ENCODE measurements at places on chromosomes 11 and 22.

DNA sequence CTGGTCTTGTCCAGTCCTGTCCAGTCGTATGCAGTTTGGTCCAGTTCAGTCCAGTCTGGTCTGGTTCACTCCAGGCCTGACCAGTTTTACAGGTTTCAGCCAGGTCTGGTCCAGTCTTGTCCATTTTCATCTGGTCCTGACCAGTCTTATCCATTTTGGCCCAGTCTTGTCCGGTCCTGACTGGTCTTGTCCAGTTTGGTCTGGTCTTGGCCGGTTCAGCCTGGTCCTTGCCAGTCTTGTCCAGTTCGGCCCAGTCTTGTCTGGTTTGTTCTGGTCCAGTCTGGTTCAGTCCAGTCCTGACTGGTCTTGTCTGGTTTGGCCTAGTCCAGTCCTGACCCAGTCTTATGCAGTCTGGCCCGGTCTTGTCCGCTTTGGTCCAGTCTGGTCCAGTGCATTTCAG is 380.2 kb downstream of the OR4C45 start:
- no peak for DNase-seq

DNA sequence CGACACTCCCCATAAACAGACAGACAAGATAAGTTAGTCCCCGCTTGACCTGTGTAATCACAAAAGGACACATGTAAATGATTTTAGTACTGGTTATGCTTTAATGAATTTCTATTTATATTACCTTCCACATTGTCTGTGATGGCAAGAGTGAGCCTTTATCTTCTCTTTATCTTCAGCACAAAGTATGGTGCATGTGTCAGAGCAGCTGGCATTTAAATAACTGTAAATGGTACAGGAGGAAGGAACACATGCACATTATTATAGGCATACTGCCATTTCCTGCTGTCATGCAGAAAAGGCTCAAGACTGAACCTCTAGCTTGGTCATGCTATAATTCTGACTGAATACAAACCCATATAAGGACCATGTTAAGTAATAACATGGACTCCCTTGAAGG is 1342.7 kb upstream of the TENM4 start:
- no peak for DNase-seq

DNA sequence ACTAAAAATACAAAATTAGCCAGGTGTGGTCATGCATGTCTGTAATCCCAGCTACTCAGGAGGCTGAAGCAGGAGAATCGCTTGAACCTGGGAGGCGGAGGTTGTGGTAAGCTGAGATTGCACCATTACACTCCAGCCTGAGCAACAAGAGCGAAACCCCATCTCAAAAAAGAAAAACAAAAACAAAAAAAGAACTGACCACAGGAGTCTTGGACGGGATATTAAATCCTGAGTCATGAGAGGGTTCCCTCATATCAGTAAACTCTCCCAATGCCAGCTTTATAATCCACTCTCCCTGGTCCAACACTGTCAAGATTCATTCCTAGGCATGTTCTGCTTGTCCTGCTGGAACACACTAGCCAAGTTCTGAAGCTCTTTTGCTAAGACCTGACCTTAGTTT is 61.5 kb upstream of the EP300 start:
- no peak for DNase-seq

GRCh38 chr11:133898031-133898769 is 52.9 kb upstream of the SPATA19 start:
- DNase-seq, result no peak

DNA sequence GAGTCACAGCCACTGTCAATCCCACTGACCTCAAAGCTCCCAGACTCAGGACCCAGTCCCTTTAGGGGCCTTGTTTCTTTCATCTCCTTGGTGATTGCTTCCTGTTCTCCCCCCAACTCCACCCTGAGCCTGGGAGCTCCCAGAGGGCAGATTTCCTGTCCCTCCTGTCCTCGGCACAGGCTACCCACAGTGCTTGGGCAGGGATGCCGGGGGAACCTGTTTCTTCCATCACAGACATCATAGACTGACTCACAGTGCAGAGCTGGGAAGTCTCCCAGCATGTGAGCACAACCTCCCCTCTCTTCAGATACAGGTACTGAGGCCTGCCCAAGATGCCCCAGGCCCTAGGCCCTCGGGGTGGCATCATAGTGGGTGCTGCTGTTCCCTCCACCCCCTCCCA is 16.6 kb downstream of the TRIM29 start:
- no peak for DNase-seq

DNA sequence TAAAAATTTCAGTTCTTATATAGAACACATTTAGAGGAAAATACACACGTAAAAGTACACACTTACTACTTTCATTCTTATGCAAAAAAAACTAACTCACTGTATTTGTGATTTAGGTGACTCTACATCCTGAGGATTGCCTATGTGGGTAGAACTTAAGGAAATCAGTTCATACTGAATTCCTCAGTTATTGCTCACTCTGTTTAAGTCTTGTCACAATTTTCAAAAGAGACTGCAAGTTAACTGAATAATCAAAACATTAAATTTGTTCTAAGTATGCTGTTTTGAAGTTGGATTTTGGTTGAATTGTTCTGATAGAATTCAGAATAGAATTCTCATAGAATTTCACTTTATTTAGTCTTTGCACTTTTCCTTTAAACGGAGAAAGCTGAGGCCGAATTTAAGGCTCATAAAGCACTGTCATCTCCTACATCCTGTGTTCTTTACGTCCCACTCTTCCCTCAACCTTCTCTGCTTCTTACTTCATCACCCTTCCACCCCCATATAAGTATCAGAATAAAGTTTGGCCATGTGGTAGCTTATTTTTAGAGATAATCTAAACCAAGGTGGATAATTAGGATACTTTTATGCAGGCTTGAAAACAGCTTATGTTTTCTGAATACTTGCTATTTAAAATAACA is 59.8 kb downstream of the APOL5 start:
- DNase-seq, result no peak

DNA sequence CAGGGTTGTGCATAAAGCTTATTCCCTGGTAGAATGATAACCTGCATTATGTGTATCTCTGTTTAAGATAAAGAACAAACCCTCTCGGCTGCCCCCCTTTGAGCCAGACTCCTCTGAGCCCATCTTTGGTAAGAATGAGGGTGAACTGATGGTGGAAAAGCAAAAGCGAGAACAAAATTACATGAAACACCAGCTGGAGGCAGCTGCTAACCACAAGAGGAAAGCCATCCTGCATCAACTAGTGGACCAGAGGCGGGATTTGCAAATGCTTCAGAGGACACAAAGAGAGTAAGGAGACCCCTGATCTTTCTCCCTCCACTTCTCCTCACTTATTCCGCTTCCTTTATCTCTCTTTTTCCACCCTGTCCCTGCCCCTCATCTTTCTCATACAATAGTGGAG is 40.3 kb downstream of the CCDC81 start:
- no peak for DNase-seq

DNA sequence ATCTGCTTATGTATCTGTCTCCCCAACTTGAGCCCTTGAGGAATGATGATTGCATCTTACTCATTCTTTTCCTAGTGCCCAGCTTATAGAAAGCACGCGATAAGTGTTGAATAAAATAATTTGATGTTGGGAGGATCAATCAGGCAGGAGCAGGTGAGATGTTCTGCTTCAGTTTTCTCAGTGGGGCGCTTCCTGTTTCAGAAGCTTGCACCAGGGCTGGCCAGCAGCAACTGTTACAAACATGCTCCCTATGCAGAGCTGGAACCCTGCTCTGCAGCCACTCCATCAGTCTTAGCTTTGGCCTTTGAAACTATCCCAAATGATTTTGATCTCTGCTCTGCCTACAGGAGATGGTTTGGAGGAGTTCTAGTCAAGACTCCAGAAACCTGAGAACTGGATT is 3.9 kb downstream of the ENDOD1 start:
- DNase-seq, result no peak

- DNase-seq, result no peak
These were observed 28.1 kb downstream of the DRD4 start for GRCh38 chr11:665062-665703.

DNA sequence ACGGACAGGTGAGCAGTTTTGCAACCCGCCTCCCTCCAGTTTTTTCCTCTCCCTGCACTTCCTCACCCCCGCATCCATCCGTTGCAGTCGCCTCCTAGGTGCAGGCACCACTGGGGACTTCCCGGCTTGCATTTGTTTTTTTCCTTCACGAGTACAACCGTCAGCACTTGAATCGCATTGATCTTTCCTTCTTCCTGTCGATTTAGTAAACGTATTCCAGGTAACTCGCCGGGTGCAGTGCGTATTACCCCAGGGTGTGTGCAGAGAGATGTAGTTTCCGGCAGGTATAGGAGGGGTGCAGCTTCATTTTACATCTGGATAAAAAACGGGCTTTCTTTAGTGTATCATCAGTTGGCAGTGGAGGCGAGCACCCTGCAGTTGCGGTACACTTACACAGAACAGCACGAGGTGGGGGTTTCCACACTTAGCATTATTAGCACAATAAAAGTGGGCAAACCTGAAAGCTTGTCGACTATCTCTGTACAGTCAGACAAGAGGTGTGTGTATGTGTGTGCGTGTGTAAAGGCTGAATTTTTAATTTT is at the start of gene SORL1-AS1:
SORL1-AS1 (minus strand) TSS at position 359 of the 542 bp plus-strand sequence.
- DNase-seq, result peak; percentile 80

GRCh38 chr11:66856496-66857233 is at the start of gene LRFN4:
LRFN4 (plus strand) TSS chr11:66857064; CDS start chr11:66857745, 681 bp downstream.
- peak; percentile 80 for DNase-seq

DNA sequence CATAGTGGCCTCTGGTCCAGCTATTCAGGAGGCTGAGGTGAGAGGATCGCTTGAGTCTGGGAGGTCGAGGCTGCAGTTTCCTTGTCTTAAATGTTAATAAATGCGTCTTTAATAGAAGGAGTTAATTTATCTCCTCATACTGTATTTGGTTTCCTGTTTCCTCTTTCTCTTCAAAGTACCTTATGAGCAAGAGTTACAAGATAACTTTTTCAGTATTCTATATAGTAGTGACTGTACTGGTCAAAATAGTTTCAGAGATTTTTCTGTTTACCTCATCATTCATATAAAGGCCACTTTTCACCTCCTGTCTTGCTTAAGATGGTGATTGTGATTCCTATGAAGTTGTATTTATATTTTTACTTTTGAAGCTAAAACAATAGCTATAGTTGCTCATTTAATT is 50.9 kb downstream of the MCAM start:
- DNase-seq, result no peak

DNA sequence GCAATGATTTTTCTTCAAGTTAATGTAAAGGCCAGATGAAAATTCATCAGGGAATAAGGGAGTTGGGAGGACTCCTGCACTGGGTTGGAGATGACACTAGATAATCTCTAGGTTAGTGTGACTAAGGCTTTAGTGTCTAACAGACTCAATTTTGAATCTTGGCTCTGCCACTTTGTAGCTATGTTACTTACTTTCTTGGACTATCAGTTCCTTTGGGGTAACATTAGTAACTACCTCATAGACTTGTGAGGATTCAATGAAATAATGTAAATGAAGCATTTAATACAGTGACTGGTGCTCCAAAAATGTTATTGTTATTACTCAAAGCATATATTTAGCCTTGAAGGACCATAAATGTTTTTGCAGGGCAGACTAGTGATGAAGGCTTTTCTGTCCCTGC is 9.6 kb upstream of the CCDC89 start:
- DNase-seq, result no peak

DNA sequence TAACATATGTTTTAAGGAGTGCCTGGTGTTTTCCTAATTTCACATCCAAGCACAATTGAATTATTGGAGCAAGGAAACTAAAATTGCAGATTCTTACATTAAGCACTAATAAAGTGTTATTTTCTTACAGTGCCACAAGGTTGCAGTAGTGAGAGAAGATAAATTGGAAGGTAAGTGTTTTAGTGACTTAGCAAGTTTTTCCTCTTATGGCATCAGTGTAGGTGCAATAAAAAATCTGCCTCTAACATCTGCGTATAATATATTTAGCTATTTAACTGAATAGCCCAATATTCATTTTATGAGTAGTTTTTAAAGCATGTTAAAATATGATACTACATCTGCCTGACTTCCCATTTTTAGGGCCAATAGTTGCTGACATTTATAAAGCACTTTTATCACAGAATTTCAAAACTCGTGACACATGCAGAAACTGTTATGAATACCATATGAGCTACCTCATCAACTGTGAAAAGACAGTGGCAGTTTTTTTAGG is 19.0 kb downstream of the POLD3 start:
- peak; percentile 14 for DNase-seq

- DNase-seq, result peak; percentile 86
These were observed at the start of gene PATZ1 for GRCh38 chr22:31346255-31346732. PATZ1 (minus strand) TSS chr22:31346346; CDS start chr22:31345602, 744 bp downstream.

GRCh38 chr11:85133636-85134035 is 493.5 kb downstream of the DLG2 start:
- no peak for DNase-seq

GRCh38 chr11:9005087-9005486 is 1.3 kb upstream of the NRIP3 start:
- DNase-seq, result no peak

GRCh38 chr11:123187665-123188507 is 7.2 kb downstream of the CLMP start:
- DNase-seq, result no peak

DNA sequence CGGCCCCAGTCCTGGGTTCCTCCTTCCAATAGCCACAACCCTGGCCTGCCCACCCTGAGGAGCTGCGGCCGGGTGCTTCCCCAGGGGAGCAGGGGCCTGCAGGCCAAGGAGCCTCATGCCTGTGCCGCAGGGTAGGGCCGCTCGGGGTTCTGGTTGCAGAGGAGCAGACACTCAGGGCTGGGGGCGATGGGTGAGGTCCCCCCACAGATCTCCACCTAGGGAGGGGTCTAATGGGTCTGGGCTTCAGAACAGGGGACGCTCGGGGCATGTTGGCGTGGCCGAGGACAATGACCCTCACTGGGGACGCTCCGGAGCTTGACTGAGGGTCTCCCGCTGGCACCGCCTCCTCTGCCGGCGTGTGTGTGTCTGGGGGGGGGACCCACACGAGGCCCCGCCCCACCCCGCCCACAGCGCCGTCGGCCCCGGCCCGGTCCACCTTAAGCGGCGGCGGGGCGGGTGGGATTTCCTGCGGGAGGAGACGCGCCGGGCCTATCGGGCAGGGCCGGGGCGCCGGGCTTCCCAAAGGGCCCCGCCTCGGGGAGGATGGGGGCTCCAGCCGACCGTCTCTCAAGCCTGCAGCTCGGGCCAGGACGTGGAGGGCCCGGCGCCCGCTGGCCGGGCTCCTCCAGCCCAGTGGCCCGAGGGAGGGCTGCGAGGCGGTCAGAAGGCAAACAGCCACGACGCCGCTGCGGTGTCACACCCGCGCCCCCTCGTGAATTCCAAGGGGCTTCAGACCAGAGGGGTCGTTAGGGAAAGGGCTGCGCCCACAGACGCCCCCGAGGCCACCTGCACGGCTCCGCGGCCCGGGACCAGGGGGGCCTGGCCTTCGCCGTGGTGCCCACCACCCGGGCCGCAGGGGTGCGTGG is 640 bp upstream of the ZDHHC8 start:
- peak; percentile 59 for DNase-seq

GRCh38 chr11:11816511-11817314 is 25.1 kb upstream of the USP47 start:
- no peak for DNase-seq

GRCh38 chr11:47213950-47214565 is 716 bp upstream of the DDB2 start:
- peak; percentile 92 for DNase-seq

DNA sequence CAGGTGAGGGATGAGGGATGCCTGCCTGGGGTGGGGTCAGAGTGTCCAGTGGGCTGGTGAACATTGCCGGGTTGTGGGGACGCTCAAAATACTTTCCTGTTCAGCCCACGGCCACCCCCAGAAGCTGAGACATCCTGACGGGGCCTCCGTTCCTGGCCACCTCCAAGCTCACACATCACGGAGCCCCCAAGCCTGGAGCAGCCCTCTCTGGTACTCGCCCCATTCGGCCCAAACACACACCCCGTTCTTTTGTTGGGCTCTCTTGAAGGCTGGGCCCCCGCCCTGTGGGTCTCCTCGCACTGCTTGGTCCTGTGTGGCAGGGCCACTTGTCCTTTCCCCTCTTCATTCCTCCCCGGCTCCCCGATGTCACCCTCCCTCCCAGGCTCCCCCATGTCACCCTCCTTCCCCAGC is 442.6 kb downstream of the TBC1D22A start:
- DNase-seq, result no peak
